ENCODE measurements at places on chromosomes 2 and 18.

DNA sequence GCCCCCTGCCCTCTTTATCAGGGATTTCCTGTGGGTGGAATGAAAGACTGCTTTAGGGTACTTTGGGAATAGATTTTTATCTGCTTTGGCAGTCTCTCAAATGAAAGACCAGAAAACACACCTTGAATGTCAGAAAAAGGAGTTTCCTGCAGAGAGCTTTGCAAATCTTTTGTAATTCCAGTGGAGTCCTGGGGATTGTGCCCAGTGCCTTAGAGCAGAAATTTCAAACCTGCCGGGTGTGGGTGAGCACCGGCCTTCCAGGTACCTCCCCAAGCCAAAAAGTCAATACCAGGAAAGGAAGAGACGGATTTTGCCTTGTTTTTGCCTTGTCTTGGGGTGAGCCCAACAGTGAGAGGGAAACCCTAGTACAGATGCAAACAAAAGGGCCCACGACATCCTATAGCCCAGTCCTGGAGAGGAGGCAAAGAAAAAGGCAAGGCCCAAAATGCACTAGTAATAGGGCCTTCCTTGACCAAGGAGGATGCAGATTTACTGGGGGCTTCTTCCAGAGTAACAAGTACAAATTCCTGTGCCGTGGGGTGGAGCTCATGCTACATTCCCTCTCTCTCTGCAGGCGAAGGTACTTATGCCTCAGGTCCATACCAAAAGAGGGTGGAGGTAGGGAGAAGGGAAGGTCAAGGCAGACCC lies 36.4 kb downstream of the FOXI3 start:
- no peak for DNase-seq

- DNase-seq = no peak
These were observed 1.3 kb upstream of the CD28 start for GRCh38 chr2:203705178-203705577.

DNA sequence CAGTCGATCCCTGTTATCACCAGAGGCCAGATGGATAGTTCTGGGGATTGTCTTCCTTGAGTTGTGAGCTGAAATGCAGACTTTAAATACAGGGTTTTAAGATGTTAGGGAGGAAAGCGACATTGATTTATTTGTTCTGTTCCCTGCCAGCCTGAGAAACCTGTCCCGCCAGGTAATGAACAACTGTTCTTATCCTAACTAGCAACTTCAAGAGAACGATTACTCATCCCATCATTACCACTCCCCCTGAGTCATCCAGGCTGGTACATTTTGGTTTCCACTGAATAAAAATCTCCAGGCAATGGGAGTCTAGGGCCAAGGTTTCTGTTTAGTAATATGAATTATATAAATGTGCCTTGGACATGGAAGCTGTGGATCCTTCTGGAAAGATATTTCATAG lies 131.2 kb downstream of the LYPD6B start:
- no peak for DNase-seq

GRCh38 chr2:176826356-176826755 lies 386.2 kb upstream of the HNRNPA3 start:
- no peak for DNase-seq

GRCh38 chr18:55001394-55002024 lies 42.2 kb upstream of the CCDC68 start:
- DNase-seq = no peak

DNA sequence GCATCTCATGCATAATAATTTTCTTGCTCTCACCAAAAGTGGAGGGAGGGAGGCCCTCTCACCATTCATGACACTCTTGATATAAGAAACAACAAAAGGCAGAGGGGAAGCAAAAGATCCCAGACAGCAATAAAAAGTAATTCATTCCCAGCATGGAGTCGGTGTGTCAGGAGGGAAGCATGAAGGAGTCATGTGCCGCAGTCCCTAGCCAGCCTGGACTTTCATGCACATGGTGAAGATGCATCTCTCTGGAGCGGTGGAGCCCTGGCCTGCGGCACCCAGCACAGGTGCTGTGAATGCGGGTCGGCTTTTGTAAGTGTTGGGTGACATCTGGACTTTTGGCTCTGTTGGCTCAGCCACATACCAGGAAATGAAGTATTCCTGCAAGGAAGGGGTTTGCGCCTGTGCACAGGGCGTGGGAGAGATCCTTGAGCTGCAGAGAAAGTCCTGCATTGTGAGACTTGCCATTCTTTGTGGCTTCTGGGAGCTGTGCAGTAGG lies 119.4 kb downstream of the COPS8 start:
- no peak for DNase-seq

GRCh38 chr2:190679813-190680591 lies 31.1 kb downstream of the NAB1 start:
- DNase-seq = peak; percentile 49

DNA sequence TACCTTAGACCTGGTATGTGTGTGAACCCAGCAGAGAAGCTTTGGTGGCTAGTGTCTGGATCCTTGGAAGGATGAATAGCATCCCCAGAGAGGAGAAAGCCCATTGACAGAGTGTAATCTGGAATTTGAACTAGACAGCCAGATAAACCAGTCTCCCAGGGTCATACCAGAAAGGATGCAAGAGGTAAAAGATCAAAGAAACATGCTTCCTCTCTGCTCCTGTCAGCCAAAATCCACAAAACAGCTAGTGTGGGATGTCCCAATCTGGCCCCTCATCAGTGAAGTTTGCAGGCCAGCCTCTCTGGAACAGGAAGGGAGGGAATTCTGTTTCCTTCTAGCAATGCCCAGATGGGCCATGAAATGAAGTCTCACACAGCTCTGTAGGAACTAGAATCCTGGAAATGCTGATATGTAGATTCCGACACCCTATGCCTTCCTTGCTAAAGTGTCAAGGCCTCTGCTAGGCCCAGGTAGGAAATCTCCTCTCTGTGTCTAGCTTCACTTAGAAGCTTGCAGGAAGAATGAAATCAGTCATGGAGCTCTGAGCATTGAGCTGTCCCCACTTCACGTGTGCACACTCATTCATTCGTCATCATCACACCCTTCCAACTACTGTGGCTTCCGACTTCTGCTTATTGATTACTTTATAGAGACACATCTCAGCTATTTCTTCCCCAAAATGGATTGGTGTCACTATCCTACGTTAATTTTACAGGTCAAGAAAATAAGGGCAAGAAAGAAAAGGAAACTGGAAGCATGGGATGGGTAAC lies 38.0 kb downstream of the EVA1A start:
- no peak for DNase-seq

DNA sequence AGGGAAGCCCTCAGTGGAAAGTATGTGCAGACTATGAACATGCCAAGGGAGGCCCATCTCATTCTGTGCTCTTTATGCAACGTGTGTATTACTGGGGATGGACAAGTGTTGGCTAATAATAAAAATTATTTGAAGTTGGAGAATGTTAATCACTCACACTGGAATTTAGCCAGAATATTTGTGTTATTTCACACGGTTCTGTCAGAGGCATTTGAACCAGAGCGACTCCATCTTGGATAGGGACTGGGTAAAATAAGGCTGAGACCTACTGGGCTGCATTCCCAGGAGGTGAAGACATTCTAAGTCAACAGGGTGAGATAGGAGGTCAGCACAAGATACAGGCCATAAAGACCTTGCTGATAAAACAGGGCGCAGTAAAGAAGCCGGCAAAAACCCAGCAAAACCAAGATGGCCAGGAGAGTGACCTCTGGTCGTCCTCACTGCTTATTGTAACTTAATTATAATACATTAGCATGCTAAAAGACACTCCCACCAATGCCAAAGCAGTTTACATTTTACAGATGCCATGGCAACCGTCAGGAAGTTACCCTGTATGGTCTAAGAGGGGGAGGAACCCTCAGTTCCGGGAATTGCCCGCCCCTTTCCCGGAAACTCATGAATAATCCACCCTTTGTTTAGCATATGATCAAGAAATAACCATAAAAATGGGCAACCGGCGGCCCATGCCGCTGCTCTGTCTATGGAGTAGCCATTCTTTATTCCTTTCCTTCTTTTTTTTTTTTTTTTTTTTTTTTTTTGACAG lies 2.6 kb upstream of the FZD5 start:
- DNase-seq = no peak

- no peak for DNase-seq
These were observed 56.3 kb upstream of the LAPTM4A start for GRCh38 chr2:20107776-20108175.

DNA sequence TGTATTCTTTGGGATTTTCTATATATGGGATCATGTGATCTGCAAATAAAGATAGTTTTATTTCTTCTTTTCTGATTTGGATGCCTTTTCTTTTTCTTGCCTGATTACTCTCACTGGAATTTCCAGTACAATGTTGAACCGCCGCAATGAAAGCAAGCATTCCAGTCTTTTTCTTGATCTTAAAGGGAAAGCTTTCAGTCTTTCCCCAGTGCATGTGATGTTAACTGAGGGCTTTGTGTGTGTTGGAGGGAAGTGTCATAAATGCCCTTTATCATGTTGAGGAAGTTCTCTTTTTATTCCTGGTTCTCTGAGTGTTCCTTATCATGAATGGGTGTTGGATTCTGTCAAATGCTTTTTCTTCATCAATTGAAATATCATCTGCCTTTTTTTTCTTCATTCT lies 16.9 kb upstream of the CYBRD1 start:
- DNase-seq = no peak

DNA sequence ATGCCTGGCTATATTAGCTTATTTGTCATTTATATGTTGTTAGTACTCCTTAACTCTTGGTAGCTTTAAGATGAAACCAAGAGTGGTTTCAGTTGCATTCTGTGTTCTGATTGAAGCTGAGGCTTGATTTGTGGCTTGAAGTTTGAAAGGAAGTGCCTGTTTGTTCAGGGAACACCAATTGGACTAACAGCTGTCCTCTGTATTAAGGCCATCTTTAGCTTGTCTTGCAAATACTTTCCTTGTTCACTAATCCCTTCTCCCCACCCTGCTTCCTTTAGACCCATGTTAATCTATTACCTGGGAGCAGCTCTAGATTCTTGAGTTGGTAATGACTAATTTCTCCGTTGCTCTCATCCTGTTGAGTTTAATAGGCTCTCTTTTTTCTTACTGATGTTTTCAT lies 13.4 kb downstream of the ITGA6 start:
- no peak for DNase-seq

DNA sequence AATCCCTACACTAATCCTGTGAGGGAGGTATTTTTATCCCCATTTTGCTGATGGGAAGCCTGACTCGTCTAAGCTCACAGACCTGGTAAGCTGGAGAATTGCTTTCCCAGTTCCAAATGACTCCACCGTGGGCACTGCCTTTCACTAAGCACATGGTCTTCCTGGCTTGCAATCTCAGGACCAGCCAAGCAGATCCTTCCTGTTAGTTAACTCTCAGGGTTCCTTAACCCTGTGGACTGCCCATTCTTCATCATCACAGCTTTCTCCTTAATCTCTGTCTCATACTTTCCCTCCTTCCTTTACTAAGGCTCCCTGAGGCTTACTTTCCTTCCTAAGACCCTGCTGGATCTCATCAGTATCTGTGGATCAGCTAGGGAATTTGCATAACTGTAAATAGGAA lies 122.2 kb upstream of the ZEB2 start:
- no peak for DNase-seq

GRCh38 chr2:186590350-186590758 lies 498 bp downstream of the ITGAV start:
- peak; percentile 64 for DNase-seq

DNA sequence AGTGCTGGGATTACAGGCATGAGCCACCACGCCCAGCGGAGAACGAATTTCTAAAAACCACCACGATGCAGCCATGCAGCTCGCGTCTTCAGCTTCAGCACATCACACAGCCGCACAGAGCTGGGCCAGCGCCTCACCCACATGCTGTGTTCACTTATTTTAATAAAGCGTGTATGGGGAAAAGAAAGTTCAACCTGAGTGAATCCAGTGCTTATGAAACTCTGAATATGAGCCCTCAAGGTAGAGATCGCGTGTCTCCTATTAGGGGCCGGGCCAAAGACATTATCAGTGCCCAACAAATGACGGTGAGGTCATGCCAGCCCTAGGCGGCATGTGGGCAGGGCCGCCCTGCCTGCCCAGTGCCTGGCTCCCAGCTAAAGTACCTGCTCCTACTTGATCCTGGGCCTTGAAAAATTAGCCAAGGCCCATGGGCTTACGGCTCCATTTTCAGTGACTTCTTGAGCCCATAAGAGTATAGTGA lies 44.3 kb downstream of the SPRED2 start:
- no peak for DNase-seq

DNA sequence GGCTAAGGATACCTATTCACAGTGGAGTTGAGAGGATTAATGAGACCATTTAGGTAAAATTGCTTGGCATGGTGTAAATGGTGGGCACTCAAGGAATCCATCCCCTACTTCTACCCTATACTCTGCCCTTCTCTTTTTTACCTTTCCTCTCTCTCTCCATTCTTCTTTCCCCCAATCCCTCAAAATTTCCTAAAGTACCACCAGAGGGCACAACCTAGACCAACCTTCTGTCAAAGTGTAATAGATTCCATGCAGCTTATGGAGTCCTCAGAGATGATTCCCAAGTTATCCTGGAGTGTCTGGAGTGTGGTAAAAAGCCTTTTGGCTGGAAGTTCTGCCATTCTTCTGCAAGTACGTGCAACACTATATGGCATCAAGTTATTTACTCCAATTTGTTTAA lies 33.0 kb upstream of the CCDC195 start:
- DNase-seq = no peak

- DNase-seq = no peak
These were observed 142.0 kb upstream of the APCDD1 start for GRCh38 chr18:10312326-10313015.

DNA sequence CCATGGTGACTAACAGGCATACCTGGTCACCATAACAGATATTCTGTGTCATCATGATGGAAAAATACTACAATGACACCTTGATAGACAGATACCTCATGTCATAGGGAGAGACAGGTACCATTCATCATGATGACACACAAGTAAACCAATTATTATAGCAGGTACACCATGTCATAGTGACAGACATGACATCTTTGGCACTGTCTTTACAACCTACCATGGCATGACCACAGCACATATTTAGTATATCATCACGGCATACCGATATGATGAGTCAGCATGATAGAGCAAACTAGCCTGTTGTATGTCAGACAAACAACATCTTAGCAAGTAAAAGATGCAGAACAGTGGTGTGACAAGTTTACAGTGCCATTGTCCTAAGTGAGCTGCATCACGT lies 101.3 kb upstream of the KLHL29 start:
- no peak for DNase-seq

GRCh38 chr2:42450136-42450535 lies 43.6 kb downstream of the KCNG3 start:
- DNase-seq = no peak

DNA sequence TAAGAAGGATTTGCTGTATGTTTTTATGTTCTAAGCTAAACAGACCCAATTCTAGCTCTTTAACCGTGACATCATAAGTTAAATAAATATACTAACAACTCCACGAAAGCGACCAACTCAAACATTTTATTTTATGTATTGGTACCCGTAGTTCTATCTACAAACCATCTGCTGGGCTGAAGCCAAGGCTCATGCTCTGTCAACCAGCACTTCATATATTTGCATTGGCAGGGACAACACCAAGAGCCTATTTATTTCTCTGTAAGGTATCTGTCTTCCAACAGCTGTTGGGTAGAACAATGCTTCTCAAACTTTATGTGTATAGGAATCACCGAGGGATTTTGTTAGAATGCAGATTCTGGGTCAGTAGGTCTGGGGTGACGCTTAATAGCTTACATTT lies 64.5 kb downstream of the PID1 start:
- no peak for DNase-seq

Data from substantia nigra (tissue), 51 donors.